SK-N-MC (cell line): ENCODE measurements at places on chromosomes 3 and 15.

- no peak for DNase-seq
These were observed 333.3 kb upstream of the TPM1 start for GRCh38 chr15:62709261-62709660.

DNA sequence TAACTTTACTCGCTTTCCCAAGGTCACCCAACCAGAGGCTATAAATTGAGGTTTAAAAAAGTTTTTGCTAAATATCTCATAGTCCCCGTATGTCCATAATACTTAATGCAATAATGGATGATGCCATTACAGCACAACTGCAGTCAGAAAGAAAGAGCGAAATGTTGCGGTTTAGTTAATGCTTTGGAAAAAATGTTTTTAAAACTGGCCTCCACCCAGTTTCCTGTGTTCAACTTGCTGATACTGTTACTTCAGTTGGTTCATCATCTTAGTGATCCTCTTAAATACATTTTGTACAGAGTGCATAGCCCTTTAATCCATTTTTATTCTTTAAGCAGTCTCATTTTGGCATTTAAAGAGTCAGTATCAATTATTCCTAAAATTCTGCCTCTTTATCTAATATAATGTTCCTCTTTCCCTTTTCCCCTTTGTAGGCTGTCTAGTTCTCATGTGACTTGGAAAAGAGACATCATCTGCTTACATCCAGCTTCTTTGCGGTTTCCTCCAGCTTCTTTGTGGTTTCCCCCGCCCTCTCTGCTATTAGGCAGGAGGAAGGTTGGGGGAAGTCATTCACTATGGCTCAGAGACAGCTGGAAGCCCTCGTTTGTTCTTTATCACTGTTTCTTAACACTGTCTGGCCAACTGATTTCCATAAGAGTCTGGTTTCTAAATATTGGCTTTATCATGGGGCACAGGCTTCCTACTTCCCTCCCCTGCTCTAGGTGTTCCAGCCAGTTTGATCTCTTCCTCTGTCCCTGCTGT, 154.3 kb downstream of the GOLIM4 start:
- DNase-seq, result peak; percentile 96

DNA sequence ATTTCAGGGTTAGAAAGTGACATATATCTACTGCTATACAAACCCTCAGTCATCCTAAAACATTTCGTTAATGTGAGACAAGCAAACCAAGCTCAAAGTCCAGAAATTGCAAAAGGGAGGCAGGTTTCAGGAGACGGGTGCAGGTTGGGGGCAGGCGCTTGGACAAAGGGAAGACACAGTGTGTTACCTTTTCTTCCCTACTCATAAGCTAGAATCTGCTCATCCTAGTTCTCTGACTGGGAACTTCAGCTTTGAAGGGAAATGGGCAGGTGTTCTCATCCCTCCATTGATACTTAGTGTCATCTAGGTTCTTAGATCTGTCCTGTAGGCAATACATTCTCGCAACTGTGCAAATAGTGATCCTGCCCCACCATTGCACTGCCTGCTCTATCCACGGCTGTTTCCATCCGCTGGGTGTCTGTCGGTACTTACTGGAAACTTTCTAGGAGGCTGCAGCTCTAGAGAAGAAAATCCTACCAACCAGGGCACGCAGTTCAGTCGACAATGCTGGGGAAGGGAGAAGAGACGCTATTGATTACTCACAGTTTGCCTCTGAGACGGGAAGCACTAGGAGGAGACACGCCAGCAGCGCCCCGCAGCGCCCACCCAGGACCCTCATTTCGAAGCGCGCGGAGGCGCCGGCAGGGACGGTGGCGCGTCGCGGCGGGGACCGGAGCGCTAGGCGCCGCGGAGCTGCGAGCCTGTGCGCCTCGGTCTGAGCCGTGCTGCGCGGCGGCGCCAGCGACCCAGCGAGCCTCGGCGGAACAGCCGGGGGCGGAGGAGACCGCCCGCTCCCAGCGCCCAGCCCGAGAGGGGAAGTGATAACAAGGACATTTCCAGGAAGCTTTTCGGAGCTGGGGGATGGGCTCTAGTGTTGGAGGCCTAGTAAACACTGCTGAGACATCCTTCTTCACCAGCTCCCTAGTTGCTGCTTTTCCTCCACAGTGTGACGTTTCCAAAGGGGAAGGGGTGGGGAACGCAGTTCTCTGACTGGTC, at the start of gene PROS1:
Gene PROS1 (minus strand): TSS at position 766 of the 996 bp plus-strand sequence. CDS start 147 bp downstream, at position 619.
- DNase-seq, result peak; percentile 70

DNA sequence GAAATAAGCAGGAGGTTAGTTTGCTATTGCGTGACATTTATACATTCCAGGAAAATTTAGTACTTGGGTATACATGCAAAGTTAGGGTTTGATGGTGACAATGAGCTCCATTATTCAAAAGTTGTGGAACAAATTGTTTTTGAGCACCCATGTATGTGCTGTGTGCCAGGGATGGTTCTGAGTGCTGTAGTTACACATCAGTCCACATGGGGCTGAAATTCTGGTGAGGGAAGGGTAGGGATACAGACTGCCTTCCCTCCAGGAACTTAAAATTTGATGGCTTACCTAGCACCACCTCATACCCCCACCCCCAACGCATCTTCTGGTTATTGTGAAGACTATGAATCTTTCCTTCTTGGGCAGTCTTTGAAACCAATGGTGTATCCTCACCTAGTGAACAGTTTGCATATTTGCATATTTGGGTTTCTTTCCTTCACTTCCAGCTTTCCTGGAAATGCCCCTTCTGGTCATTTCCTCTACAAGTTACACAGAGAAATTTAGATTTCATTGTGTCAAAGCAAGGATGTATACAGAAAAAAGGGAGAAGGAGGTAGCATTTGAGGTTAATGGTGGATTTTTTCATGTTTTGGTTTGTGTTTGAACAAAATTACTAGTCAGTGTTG, 222.0 kb upstream of the IL12A start:
- DNase-seq, result no peak

DNA sequence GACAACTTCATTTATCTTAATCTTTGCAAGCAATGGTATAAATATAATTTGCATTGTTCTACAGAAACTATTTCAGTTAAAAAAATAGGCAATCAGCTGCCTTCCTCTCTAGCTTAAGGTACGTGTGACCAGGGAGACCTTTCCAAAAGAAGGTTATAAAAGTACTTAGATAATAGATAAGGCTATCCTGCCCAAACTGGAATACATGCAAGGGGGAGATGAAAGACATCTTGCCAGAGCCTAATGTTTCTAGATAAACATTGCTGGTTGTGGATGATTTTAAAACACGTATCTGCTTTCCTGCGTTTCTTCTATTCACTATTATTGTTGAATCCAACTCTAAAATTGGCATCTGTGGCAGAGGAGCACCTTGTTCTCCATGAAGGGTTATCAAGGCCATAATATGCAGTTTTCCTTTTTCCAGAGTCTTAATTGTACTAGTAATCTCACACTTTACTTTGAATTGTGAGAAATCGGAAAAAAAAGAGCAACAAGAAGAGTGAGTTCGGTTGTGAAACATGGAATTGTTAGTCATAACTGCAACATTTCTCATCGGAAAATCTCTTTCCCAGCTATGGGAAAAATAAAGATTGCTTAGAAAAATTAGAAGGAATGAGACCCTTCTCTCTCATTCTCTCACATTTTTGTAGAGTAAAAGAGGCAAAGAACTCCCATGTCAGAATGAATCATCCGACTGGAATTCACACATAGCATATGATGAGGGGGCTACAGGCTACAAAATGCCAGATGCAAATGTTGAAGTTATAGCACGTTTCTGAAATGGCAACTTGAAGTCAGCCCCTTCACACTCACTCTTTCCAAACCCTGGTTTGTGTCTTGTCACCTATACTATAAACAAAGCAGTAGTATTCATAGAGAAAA, 936.1 kb upstream of the NR2F2 start:
- DNase-seq, result no peak
